ENCODE measurements at places on chromosomes 16 and 17.

- DNase-seq, result peak; percentile 38
Observed at GRCh38 chr17:38579934-38580333, 25.8 kb downstream of the SRCIN1 start.

DNA sequence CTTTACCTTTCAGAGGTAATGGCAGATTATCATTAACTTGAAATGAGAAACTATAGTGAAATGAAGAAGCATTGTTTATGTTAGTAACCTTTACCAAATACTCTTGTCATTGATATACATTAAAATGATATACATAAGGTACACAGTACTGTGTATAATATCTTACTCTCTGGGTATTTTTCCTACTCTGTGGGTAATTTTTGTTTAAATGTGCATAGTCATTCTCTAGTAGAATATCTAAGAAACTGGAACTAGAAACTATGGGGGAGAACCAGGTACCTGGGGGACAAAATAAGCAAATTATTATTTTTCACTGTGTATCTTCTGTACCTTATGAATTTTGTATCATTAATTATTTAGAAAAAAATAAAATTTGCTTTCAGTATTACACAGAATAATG lies 20.6 kb upstream of the PHAF1 start:
- no peak for DNase-seq

DNA sequence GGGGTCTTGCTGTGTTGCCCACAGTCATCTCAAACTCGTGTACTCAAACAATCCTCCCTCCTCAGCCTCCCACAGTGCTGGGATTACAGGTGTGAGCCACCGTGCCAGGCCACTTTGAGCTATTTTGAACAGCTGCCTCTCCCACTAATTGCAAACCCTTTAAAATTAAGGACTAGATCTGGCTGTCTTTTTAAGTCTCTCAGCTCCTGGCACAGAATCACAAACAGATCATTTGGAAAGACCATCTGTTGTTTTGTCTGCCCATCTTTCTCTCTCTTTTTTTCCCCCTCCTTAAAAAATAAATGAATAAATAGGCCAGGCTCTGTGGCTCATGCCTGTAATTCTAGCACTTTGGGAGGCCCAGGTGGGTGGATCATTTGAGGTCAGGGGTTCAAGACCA lies 10.9 kb upstream of the STAT3 start:
- no peak for DNase-seq

- DNase-seq, result no peak
Observed at GRCh38 chr16:67336648-67337047, 10.0 kb downstream of the LRRC36 start.

GRCh38 chr16:12688951-12689850 lies 114.5 kb downstream of the CPPED1 start:
- DNase-seq, result no peak

DNA sequence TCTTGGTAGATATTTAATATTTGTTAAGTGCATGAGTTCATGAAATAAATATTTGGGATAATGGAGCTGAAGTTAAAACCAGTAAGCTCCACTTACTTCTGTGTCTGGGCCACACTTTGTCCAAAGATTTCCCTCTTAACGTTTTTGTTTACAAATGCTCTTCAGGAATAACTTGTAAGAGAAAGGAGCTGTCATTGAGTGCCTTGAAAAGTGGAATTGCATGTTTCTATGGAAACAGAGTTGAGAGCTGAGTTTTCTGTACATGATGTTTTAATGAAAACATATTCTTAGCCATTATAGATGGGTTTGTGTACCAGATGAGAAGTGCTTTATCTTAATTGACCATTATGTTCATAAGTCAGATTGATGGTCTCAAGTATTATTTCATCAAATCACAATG lies 1045.4 kb upstream of the EEF2KMT start:
- no peak for DNase-seq

DNA sequence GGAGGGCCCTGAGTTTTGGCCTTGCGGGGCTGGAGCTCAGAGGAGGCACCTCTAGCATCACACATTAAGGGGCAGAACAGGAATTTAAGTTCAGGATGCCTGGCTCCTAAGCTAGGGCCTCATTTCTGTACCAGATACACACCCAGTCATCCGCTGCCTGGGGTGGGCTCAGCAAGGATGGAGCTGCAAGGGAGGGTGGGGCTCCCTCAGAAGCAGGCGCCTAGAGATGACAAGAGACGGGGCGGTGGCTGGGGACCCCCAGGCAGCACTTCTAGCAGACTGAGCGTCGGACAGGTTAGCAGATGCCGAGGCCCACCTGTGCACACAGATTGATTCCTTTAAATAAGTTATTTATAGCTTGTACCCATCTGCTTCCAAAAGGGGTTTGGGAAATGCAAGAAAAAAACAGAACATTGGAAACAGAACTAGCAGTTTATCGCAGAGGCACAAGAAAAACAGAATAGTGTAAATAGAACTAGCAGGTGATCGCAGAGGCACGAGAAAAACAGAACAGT lies 47.6 kb upstream of the CBFA2T3 start:
- DNase-seq, result no peak

DNA sequence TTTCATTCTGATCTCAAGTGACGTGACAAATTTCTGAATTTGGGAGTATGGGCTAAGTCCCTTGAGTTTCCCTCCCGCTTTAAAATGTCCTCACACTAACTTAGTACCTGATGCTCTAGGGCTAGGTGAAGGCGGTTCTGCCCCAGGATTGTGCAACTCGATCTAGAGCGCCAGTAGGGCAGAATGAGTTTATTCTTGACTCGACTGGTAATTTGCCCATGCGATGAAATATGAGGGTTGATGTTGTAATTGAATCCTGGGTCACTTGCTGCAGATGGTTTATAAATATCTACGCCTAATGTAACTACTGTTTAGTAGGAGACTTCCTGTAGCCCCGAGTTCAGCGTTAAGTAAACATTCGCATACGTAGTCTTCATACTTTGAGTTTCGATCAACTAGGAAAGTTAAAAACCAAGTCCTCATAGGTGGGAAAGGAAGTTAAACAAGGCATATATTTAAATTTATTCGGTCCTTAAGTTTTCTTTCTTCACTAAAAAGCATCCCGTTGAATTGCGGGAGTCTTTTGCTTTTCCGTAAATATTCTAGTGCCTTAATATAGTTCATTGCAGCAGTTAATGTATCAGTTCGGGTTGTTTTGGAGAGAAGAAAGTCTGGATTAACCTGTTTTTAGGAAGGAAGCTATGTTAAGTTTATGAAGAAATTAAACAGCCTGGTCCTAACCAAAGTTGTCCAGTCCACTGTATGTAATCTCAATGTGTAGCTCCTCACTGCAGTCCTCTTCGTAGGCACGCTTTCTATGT lies 1.6 kb downstream of the CTCF start:
- peak; percentile 56 for DNase-seq

- DNase-seq, result no peak
Observed at GRCh38 chr17:65226227-65226626, 89.1 kb downstream of the RGS9 start.

DNA sequence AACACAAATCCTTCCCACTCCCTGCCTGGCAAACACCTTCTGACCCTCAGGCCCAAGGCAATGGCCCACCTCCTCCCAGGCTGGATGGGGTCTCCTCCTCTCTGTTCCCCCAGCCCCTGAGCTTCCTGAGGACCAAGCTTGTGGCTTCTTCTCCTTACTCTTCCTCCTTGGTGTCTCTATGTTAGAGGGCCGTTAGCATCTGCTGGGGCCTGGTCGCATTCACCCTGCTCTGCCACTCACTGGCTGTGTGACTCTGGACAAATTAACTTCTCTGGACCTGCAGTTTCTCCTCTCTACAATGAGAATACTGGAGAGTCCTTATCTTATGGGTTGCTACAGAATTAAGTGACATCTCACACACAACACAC lies 725 bp upstream of the MT2A start:
- DNase-seq, result no peak

- no peak for DNase-seq
Observed at GRCh38 chr17:18184143-18185031, 759 bp downstream of the ALKBH5 start.
